Transverse colon (tissue), 4 donors: ENCODE measurements at places on chromosomes 7 and 10.
A peak's percentile ranks its signal among the peaks of the same experiment; 100 is the strongest.

- no peak for DNase-seq
These were observed 997.0 kb upstream of the POT1 start for GRCh38 chr7:125926621-125927020.

- DNase-seq = no peak
These were observed 182.2 kb downstream of the NOC3L start for GRCh38 chr10:94180576-94180975.

GRCh38 chr10:69549959-69550358 lies 23.3 kb downstream of the NEUROG3 start:
- DNase-seq = no peak

GRCh38 chr10:99788598-99789256 lies 6.3 kb downstream of the ABCC2 start:
- DNase-seq = peak; percentile 20

GRCh38 chr7:106551936-106552335 lies 109.0 kb downstream of the CCDC71L start:
- no peak for DNase-seq

DNA sequence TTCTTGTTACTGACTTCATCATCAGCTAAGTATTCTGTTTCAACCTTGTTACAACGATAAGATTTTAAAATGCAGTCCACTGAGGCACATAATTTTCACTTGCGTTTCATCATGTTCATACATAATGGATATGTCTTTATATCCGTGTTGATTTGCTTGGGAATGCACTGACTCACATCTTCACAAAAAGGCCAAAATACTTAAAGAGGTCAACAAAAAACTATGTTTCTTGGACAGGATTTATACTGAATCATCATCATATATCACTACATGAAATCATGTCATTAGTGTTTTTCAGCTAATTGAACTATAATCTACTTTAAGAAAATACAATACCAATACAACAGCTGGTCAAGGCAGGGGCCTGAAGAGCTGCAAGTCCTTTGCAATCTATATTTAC lies 324.5 kb upstream of the KLF6 start:
- DNase-seq = no peak

DNA sequence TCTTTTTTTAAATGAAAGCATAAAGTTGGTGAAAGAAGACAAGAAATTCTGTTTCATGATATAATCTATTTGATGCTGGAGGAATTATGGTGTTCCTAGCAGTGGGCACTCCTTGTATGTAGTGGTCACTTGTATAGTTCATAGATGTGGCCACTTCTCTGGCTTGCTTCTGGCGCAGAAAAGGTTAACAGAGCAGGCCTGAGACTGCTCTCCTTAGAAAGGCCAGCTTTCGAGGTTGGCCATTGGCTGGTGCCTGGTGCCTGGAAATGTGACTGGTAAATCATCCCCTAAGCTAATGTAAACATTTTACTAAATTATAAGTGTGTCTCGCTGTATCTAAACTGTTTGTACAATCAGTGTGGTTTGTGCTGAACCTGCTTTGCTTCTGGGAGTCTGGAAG lies 276.1 kb downstream of the PHTF2 start:
- DNase-seq = no peak

GRCh38 chr7:20778063-20778721 lies 8.5 kb downstream of the SP8 start:
- peak; percentile 18 for DNase-seq

- no peak for DNase-seq
These were observed 42.7 kb downstream of the SPDYE5 start for GRCh38 chr7:75534727-75535307.

DNA sequence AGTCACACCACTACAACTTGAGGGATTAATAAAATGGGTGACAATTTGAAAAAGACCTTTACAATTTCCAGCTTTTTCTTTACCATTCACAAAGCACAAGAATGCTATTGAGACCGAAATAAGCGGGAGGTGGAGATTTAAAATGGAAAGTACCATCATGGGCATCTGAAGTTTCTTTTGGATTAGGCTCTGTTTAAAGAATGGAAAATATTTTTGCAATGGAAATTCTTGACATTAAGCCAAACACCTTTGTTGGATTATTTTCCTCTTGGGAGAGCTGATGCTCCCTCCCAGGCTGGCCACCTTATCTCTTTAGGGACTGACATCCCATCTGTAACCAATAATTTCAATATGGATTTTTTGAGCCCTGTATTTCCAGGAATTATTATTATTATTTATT lies 62.5 kb downstream of the BPGM start:
- DNase-seq = no peak
